Activated CD4-positive, alpha-beta T cell treated with anti-CD3 and anti-CD28 coated beads, Interleukin-2, amount 10 ng/mL, durations not matched to agents 7 days and 5 days (primary cell): ENCODE measurements at places on chromosomes 4 and X. TPM values are rescaled to one million over a fixed set of nuclear protein-coding genes. Genes with fewer than 3 reads are reported as not detected.

IDUA gene
- 35.0 TPM for total RNA-seq

SSX1 gene
- not detected for total RNA-seq

CAPN6 gene
- total RNA-seq = not detected

PPP2R2C gene
- total RNA-seq = not detected

PUDP gene
- 15.6 TPM for total RNA-seq

PORCN gene
- total RNA-seq = 13.3 TPM

ATP2B3 gene
- not detected for total RNA-seq

YIPF7 gene
- not detected for total RNA-seq

UNC5C gene
- not detected for total RNA-seq

NR0B1 gene
- not detected for total RNA-seq

BEX5 gene
- total RNA-seq = 2.2 TPM

TMEM271 gene
- total RNA-seq = not detected

TRIM75 gene
- total RNA-seq = not detected

SLC4A4 gene
- 1.3 TPM for total RNA-seq

TRIML2 gene
- total RNA-seq = not detected

CENPVL1 gene
- not detected for total RNA-seq

F8A2 gene
- total RNA-seq = not detected

CPLX1 gene
- 0.42 TPM for total RNA-seq

GC gene
- not detected for total RNA-seq

UGT2B11 gene
- not detected for total RNA-seq

TMPRSS11B gene
- total RNA-seq = not detected

ATP6AP2 gene
- 76.5 TPM for total RNA-seq

XG gene
- not detected for total RNA-seq

SMR3B gene
- total RNA-seq = not detected

P2RY4 gene
- 0.12 TPM for total RNA-seq

EFHC2 gene
- total RNA-seq = 2.2 TPM

PRDM8 gene
- 5.2 TPM for total RNA-seq

FGF5 gene
- not detected for total RNA-seq

AKAP4 gene
- total RNA-seq = not detected

UGT2B10 gene
- not detected for total RNA-seq

SPANXD gene
- total RNA-seq = not detected

ZFP92 gene
- total RNA-seq = 0.60 TPM

CTAG2 gene
- total RNA-seq = not detected

BMP2K gene
- 23.2 TPM for total RNA-seq

GRIA3 gene
- not detected for total RNA-seq

SMARCAD1 gene
- 26.9 TPM for total RNA-seq

RHOXF2 gene
- not detected for total RNA-seq

SH3RF1 gene
- 0.17 TPM for total RNA-seq

RBM41 gene
- 14.5 TPM for total RNA-seq

PALLD gene
- total RNA-seq = 2.8 TPM

ETDA gene
- total RNA-seq = not detected

RNF113A gene
- 28.8 TPM for total RNA-seq

IL9R gene
- 24.2 TPM for total RNA-seq

FAAH2 gene
- 1.4 TPM for total RNA-seq

TDO2 gene
- not detected for total RNA-seq

SUPT20HL2 gene
- not detected for total RNA-seq

CLNK gene
- total RNA-seq = not detected

CPEB2 gene
- total RNA-seq = 20.3 TPM

PPEF1 gene
- not detected for total RNA-seq
